ENCODE measurements at places on chromosomes 3 and 15.

GRCh38 chr15:100762289-100762688 is 117.3 kb upstream of the ALDH1A3 start:
- no peaks in the 10 kb centered on the region for H3K27me3 ChIP-seq
- H3K36me3 ChIP-seq, result no peaks in the 10 kb centered on the region
- no peak for DNase-seq
- no peak overlapping the region for H3K4me3 ChIP-seq

GRCh38 chr3:128559486-128560225 is 66.7 kb upstream of the GATA2 start:
- H3K4me1 ChIP-seq, result no peaks in the 10 kb centered on the region
- no peaks in the 10 kb centered on the region for H3K36me3 ChIP-seq
- H3K27me3 ChIP-seq, result peaks cover 44% of the 10 kb centered on the region
- no peak overlapping the region for H3K4me3 ChIP-seq
- no peak overlapping the region for H3K27ac ChIP-seq

DNA sequence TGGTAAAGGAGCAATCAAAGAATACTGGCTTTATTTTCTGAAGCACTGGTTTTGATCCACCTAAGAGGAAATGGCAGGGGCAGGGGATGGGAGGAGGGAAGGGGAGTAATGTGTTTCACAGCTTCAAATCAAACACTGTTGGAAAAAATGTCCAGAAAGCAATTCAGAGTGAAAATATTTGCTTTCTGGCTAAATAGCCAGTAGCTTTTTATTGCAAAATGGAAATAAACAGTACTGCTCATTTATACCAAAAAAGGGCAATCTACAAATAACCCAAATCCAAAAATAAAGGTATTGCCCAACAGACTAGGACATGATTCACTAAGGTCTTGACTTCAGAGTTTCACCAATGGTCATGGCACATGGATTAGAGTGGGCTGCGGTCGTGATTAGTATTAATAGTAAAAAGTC is 279.3 kb upstream of the THBS1 start:
- DNase-seq, result no peak
- H3K4me3 ChIP-seq, result no peak overlapping the region
- H3K36me3 ChIP-seq, result no peaks in the 10 kb centered on the region
- H3K27ac ChIP-seq, result no peak overlapping the region
- H3K27me3 ChIP-seq, result no peaks in the 10 kb centered on the region
- H3K4me1 ChIP-seq, result peaks cover 45% of the 10 kb centered on the region

GRCh38 chr3:49916686-49917085 is 12.9 kb downstream of the MON1A start:
- no peak for DNase-seq
- peaks cover 3% of the 10 kb centered on the region for H3K36me3 ChIP-seq
- no peaks in the 10 kb centered on the region for H3K4me1 ChIP-seq
- no peak overlapping the region for H3K4me3 ChIP-seq

DNA sequence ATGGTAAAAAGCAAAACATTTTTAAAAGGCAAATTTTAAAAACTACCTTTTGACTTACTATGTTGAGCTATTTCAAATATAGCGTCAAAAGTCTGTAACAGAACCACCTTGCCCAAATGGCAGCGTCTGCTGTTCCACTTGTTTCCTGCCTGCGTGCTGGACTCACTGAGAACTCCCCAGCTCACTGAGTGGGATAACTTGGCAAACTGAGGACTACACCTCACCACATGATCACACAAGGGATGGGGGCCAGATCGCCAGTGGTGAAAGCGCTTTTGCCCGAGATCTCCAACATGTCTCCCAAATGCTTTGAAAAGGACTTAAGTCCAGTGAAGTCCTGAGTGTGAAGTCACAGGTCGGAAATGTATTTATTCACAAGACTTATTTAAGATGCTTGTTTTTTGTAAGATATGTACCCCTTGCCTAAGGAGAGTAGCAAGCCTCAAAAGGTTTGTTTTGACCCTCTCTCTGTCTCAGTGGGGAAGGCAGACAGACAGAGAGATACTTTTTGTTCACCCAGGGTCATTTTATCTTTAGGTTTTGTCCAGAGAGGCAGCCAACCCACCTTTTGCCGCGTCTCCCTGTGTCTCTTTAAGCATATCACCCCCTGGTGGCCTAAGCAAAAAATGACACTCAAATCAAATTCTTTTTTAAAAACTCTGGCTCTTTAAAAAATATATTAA is 192.6 kb downstream of the PDZRN3 start:
- H3K27me3 ChIP-seq, result no peaks in the 10 kb centered on the region
- DNase-seq, result no peak
- no peak overlapping the region for H3K4me3 ChIP-seq
- no peaks in the 10 kb centered on the region for H3K36me3 ChIP-seq
- H3K27ac ChIP-seq, result no peak overlapping the region

DNA sequence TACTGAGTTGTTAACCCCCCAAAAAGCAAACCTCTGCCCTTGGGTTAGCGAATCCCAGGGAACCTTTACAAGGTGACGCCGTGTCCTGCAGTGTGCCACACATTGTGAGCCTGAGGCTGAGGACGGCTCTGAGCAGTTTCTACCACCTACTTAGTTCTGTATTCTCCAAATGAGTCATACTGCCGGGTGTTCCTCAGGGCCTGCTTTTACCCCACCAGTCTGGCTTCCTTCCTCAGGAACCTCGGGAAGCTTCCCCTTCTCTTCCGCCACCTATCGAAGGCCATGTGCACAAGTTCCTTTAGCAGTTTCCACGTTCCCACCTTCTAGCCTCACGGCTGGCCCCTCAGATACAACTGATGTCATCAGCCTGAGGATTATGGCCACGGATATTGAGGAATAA is 384.0 kb upstream of the TPM1 start:
- H3K4me3 ChIP-seq, result no peak overlapping the region
- no peaks in the 10 kb centered on the region for H3K4me1 ChIP-seq
- DNase-seq, result no peak
- no peaks in the 10 kb centered on the region for H3K36me3 ChIP-seq
- H3K27me3 ChIP-seq, result no peaks in the 10 kb centered on the region

DNA sequence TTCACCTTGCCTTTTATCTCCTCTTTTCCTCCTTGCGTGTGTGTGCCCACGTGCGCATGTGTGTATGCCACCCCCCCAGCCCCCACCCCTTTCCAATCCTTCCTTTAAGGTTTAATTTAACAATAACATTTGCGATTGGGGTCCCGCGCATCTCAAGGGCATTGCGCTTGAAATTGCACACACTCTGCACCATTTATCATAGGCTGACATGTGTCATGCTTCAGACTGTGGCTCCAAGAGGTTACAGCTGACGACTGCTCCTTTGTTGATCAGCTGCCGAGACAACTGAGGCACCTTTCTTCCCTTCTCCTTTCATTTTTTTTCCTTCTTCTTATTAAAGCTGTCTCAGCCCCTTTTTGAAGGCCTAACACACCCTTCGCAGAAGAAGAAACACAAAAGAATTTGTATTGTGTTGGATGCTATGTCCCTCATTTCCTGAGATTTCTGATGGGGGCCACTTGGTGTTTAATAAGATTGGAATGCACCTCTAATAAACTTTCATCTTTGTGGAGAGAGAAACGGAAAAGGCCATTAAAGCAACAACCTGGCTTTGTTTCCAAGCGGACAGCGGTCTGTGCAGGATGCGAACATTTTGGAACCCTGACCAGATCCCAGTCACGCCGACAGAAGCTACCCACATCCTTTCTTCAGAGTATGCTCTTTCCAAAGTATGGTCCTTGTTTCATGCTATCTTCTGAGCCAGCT is 470.1 kb downstream of the MCTP2 start:
- H3K27me3 ChIP-seq, result no peaks in the 10 kb centered on the region
- no peak for DNase-seq
- H3K4me3 ChIP-seq, result no peak overlapping the region
- no peak overlapping the region for H3K27ac ChIP-seq

DNA sequence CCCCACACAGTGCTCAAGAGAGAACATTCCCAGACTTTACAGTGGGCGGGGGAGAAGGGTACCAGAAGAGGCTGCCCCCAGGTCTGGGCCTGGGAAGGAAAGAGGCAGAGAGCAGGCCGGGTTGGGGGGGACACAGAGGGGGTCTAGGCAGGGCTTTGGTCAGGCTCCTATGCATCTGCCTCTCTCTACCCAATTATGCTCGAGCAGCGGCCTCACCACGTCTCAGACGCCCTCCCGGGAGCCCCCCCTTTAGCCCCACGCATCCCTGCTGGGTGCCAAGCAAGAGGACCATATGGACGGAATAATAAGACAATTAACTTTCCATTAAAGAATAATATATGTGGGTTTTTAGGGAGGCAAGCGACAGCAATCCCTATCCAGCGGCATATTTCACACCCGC is 32.8 kb downstream of the CACNA2D2 start:
- no peaks in the 10 kb centered on the region for H3K4me1 ChIP-seq
- H3K36me3 ChIP-seq, result no peaks in the 10 kb centered on the region
- H3K27me3 ChIP-seq, result peaks cover 19% of the 10 kb centered on the region

GRCh38 chr3:87004883-87005282 is 13.9 kb upstream of the VGLL3 start:
- H3K4me3 ChIP-seq, result no peak overlapping the region
- H3K4me1 ChIP-seq, result no peaks in the 10 kb centered on the region
- no peak overlapping the region for H3K27ac ChIP-seq
- no peaks in the 10 kb centered on the region for H3K27me3 ChIP-seq
- DNase-seq, result no peak
- no peaks in the 10 kb centered on the region for H3K36me3 ChIP-seq

DNA sequence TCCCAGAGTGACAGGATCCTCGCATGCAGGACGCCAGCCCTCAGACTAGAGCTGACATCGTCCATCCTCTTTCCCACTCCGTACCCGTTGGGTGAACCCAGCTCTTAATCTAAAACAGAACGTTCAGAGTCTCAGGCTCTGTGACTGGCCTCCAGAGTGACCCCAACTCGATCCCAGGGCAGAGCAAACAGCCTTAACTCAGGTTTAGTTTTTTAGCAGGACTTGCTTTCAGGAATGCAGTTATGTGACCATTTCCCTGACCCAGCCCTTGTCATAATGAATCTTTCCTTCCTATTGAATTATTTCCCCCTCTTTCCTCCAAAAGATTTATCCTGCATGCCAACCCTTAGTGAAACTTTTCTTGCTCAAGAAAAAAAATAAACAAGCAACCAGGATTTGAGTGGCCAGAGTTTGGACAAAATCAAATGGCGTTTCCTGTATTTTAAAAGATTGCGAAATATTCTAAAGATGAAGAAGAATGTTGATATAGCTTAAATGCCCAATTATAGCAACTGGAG is 47.8 kb upstream of the RARB start:
- no peaks in the 10 kb centered on the region for H3K27me3 ChIP-seq
- no peaks in the 10 kb centered on the region for H3K4me1 ChIP-seq
- no peaks in the 10 kb centered on the region for H3K36me3 ChIP-seq

GRCh38 chr3:112355307-112355687 is 22.3 kb downstream of the CD200 start:
- H3K4me1 ChIP-seq, result no peaks in the 10 kb centered on the region
- H3K27me3 ChIP-seq, result no peaks in the 10 kb centered on the region
- no peak for DNase-seq

- peaks cover 72% of the 10 kb centered on the region for H3K4me1 ChIP-seq
- no peak for DNase-seq
- no peak overlapping the region for H3K27ac ChIP-seq
- H3K36me3 ChIP-seq, result no peaks in the 10 kb centered on the region
- H3K4me3 ChIP-seq, result no peak overlapping the region
Observed at GRCh38 chr3:30350011-30350410, 256.4 kb upstream of the TGFBR2 start.

DNA sequence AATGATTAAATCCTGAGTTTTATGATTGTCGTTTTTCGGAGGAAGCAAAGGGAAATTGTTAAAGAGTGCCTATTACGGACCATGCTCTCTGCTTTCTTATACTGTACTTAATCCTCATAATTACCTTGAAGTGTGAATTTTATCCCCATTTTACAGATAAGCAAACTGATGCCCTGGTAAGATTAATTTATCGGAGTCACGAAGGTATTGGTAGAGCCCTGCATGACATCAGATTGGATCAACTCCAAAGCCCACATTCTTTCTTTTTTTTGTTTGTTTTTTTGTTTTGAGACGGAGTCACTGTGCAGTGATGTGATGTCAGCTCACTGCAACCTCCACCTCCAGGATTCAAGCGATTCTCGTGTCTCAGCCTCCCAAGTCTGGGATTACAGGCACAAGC is 1.6 kb upstream of the GNB4 start:
- no peak overlapping the region for H3K4me3 ChIP-seq
- no peak for DNase-seq
- no peaks in the 10 kb centered on the region for H3K27me3 ChIP-seq
- no peak overlapping the region for H3K27ac ChIP-seq
- peaks cover 37% of the 10 kb centered on the region for H3K4me1 ChIP-seq

DNA sequence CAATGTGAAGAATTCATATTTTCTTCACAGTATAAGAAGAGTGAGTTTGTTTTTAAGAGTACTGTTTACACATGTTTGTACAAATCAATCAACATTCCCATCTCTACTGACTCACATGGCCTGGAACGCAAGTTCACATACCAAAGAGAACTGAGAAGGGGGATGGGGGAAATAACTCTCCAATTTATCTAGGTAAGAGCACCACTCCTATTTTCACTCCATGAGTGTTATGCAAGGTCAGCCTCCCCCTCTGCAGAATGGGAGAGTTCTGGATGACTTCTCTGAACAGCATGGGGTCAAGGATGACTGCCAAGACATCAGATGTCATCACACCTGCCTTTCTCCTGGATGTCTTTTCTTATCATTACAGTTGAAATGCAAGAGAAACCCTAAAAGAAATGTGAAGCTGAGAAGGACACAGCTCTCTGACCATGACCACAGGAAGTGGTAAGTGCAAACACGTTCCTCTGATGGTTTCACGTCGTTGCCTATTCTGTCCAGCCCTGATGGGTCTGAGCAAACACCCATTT is 95.2 kb downstream of the SEMA6D start:
- peak; percentile 85 for DNase-seq
- H3K36me3 ChIP-seq, result no peaks in the 10 kb centered on the region
- H3K27me3 ChIP-seq, result no peaks in the 10 kb centered on the region
- peak overlapping the region; percentile 57 for H3K27ac ChIP-seq
- no peak overlapping the region for H3K4me3 ChIP-seq

DNA sequence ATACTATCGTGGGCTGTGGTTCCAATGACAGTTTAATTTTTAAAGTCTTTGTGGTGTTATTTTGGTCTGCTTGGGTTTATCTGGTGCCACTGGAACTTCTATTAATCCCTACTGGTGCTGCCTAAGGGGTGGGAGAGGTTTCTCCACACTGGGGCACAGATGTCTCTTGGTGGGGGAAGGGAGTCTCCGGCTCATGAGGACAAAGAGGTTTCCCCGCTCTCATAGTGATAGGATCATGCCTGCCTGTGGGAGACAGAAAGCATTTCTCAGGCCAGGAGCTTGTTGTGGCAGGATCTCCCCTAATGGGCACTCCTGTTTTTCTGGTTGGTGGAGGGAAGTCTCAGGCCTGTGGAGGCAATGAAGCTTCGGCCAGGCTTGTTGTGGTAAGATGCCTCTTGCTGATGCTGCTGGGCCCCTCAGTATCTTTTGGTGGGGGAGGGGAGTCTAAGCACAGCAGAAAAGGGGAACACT is 84.3 kb upstream of the THRB start:
- no peak overlapping the region for H3K27ac ChIP-seq
- H3K4me3 ChIP-seq, result no peak overlapping the region
- H3K36me3 ChIP-seq, result no peaks in the 10 kb centered on the region
- no peak for DNase-seq

GRCh38 chr3:42025370-42026138 is 63.7 kb upstream of the ULK4 start:
- no peak for DNase-seq
- H3K4me1 ChIP-seq, result peaks cover 45% of the 10 kb centered on the region
- H3K27ac ChIP-seq, result peak overlapping the region; percentile 83
- H3K4me3 ChIP-seq, result peak overlapping the region; percentile 62

- peaks cover 5% of the 10 kb centered on the region for H3K36me3 ChIP-seq
- no peak overlapping the region for H3K4me3 ChIP-seq
- DNase-seq, result no peak
- peaks cover 8% of the 10 kb centered on the region for H3K4me1 ChIP-seq
Observed at GRCh38 chr3:184846496-184846895, 34.5 kb downstream of the VPS8 start.

- H3K27ac ChIP-seq, result no peak overlapping the region
- H3K4me3 ChIP-seq, result no peak overlapping the region
- no peaks in the 10 kb centered on the region for H3K4me1 ChIP-seq
- H3K36me3 ChIP-seq, result no peaks in the 10 kb centered on the region
- DNase-seq, result no peak
Observed at GRCh38 chr15:70582143-70582945, 181.0 kb downstream of the UACA start.

Data from keratinocyte (primary cell).